Kidney capillary endothelial cell (primary cell): ENCODE measurements at places on chromosomes 5 and 9.
A peak's percentile ranks its signal among the peaks of the same experiment; 100 is the strongest.

- DNase-seq, result no peak
Observed at GRCh38 chr5:113337515-113338415, 97.0 kb downstream of the TSSK1B start.

- no peak for DNase-seq
Observed at GRCh38 chr9:31637265-31637664, 747.2 kb upstream of the ACO1 start.

DNA sequence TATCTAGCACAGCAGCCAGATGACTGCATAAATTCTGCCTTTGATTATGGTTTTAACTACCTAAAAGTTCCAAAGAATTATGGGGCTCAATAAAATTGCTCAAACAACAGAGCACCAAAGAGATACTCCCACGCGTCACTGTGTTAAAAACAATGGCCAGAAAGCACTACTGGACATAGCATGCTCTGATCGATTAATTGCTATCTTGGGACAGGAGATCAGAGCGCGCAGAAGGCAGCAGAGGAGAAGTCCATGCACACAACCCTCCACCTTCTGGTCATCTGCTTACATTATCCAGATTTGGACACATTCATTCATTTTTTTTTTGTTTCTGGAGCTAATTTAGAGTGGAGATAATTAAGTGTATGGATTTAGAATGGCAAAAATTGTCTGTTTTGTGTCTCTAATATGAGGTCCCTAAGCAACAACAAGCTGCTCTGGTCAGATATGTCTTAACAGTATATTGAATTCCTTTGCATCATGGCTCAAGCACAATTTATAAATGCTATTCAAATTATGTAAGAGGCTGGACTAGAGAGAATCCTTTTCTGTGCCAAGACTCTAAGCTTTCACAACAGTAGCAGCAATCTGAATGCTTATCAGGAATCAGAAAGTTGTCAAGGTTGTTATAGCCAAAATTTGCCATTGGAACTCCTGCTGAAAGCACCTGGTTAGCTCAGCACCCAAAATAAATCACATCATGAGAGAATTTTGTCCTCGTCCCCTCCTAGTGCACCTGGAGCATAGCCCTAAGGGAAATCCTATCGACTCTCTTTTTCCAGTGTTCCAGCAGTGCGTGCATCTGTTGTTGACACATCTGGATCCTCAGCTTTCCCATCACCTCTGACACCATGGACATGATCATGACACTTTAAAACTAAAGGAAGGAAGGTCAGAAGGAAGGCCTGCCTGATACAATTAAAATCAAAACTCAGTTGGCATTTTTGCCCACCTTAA is 98.6 kb upstream of the HMHB1 start:
- no peak for DNase-seq

DNA sequence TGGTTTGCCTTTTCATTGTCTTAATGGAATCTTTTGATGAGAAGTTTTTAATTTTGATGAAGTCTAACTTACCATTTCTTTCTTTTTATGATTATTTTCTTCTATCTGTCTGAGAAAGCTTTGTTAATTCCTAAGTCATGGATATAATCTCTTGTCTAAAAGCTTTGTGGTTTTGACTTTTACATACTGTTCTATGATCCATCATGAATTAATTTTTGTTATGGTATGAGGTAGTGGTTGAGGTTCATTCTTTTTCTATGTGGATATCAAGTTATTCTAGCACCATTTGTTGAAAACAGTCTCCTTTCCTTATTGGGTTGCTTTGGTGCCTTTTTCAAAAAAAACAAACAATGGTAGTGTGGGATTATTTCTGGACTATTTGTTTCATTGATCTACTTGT is 20.4 kb downstream of the FBXO10 start:
- DNase-seq, result no peak

- DNase-seq, result no peak
Observed at GRCh38 chr5:65913519-65913918, 12.9 kb upstream of the ERBIN start.

DNA sequence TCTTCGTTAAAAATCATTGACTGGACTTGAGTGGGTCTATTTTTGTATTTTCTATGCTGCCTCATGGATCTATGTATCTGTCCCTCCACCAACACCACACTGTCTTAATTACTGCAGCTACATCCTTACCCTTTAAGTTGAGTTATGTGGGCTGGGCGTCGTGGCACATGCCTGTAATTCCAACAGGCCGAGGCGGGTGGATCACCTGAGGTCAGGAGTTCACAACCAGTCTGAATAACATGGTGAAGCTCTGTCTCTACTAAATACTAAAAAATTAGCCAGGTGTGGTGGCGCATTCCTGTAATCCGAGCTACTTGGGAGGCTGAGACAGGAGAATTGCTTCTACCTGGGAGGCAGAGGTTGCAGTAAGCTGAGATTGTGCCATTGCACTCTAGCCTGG is 48.2 kb downstream of the XRCC4 start:
- no peak for DNase-seq

- peak; percentile 4 for DNase-seq
Observed at GRCh38 chr5:67493676-67494075, 297.1 kb upstream of the CD180 start.

DNA sequence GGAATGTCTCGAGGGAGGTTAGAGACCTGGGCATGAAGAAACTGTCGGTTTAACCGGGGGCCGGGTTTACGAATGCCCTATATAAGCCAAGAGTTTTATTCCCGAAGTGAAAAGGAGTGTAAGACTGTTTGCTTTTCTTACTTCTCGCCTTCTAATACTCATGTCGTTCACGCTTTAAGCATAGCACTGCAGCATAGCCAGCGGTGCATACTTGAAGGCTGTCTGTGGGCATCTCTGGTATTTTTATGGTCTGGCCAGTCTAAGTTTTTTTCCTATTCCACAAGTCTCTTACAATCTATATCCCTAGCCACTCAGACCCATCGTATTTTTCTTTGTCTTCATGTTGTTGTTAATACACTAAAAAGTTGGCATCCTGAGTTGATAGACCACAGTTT is 1.2 kb downstream of the UHRF2 start:
- peak; percentile 31 for DNase-seq

DNA sequence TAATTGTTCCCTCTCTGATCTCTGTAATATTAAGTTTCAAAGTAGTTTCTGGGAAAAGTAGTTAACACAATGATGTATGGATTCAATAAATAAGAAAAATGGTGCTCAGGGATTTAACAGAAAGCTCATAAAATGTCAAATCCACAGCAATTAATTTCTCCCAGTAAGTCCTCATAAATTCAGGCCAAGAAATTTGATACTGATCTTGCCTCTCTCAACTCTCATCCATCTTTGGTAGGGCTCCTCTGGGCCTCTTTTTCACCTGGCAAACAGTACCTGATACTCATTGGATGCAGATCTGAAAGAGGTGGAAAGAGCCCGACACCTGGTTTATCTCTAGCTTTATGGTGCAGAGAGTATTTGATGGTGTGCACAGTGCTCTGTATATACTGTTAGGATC is 106.1 kb downstream of the STK32A start:
- no peak for DNase-seq

- DNase-seq, result no peak
Observed at GRCh38 chr5:67050125-67050524, 146.5 kb downstream of the CD180 start.

GRCh38 chr5:173618927-173619519 is 2.6 kb upstream of the BOD1 start:
- DNase-seq, result peak; percentile 61

GRCh38 chr9:111386386-111386785 is 56.4 kb upstream of the OR2K2 start:
- DNase-seq, result no peak

DNA sequence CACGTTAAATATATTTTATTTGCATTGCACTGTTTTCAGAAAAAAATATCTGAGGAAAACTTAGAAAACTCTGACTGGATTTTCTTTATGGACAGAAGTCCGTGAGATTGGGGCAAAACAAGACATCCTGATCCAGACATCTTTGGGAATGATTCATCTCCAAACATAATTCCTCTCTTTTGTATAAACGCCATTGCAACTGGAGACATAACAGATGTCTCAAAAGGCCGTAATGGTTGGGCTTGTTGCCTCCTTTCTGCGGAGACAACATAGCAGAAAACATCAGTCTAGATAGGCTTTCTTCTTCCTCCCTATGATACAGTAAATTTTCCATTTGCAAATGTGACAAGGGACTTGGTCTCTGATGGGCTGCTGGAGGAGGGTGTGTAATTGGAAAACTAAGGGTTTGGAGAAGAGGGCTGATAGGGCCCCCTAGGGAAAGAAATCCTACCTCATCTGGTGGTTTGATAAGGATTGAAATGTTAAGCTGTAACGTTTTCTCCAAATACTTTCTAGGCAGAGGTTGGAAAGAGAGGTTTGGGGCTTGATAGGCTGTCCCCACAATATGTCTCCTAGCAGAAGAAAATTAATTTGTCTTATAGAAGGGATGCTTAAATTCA is 631.5 kb upstream of the ST8SIA4 start:
- DNase-seq, result no peak

DNA sequence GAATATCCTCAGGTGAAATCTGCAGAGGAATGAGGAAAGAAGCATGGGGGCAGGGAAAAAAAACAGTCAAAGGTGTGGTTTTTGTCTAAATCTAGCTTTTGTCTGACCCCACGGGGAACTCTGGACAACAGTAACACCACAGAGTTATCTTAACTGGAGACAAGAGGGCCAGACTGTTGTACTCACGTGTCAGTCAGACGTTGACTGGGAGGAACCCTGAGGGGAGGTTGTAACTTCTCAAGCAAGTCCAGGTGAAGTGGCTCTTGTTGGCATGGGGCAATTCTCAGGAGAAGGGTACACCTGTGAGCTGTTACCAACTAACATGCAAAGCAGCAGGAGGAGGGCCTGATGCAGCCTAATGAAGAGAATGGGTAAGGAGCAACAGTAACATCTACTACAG is 44.1 kb upstream of the SHISAL2B start:
- DNase-seq, result no peak
